T-helper 1 cell (primary cell): ENCODE measurements at places on chromosomes 13 and 19.

DNA sequence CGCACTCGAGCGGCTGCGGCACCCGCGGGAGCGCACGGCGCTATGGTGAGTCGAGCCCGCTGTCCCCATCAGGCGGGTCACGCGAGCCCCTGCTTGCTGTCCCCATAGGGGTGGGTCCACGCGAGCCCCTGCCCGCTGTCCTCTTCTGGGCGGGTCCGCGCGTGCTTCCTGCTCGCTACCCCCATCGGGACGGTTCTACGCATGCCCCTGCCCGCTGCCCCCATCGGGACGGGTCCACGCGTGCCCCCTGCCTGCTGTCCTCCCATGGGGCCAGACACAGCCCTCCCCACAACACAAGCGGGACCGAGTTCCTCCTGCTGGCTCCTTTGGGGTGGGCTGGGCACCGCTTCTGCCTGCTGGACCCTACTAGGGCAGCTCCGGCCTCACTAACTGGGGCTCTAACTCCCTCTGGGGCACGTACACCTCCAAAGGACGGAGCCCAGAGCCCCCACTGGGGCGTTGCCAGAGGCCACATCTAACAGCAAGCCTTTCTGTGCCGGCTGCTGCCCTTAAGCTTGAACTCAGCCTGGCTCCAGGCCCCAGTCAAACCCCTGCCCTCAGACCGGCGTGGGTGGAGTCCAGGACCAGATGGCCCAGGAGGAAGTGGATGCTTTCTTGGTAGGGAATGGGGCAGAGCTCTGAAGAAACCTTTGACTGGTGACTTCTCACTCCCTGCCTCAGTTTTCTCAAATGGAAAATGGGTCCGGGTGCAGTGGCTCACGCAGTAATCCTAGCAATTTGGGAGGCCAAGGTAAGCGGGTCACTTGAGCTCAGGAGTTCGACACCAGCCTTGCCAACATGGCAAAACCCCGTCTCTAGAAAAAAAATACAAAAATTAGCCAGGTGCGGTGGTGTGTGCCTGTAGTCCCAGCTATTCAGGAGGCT lies 722 bp downstream of the COLGALT1 start:
- peak; percentile 22 for DNase-seq

DNA sequence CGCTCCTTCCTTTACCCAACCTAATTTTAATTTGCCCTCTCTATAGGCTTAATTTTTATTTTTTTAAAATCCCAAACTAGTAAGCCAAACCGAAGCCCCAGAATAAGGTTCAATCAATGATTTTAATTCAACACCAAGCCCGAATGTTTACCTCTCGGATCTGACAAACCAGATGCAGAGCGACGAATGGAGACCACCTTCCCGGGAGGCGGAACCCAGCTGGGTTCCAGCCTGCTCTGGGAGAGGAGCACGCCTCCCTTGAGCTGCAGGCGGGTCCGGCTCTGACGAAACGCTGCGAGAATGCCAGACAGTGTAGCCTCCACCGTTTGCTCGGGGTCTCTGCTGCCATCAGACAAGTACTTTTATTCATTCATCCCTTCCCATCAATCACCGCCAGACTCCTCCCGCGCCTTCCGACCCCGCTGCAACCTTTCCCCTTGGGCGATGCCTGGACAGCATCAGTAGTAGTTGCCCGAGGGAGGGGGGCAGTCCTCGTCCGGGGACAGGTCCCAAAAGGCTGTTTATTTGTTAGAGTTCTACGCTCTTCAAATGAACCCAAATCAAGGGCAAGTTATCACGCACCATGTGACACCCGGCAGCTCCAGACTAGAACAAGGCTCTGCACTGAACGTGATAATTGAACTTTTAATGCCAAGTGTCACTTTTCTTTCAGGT lies 752 bp upstream of the EDNRB start:
- no peak for DNase-seq

DNA sequence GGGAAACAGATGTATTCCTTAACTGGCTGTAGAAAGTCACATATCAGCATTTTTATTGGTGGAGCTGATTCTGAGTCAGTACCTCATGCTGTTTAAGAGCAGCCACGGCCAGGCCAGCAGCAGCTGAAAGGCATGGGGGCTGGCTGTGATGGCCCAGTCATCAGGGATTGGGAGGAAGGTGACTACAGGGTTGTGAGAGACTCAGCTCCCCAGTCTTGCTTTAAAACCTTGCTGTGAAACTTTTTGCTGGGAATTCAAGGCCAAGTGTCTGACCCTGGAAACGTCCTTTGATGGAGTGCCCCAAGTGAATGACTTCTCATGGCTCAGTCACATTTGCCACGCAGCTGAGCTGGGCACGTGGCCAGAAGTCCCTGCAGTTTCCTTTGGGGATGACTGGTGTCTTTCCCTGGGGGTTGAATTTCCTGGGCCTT lies 39.1 kb upstream of the RNF113B start:
- DNase-seq, result no peak

GRCh38 chr19:41795031-41795461 lies 1.3 kb upstream of the CEACAM3 start:
- no peak for DNase-seq

- peak; percentile 62 for DNase-seq
Measured at GRCh38 chr13:40485611-40486517, 180.6 kb downstream of the FOXO1 start.
